ENCODE measurements at places on chromosomes 11 and 22. TPM values are rescaled to one million over a fixed set of nuclear protein-coding genes. Genes with fewer than 3 reads are reported as not detected.
A peak's percentile ranks its signal among the peaks of the same experiment; 100 is the strongest.

DNA sequence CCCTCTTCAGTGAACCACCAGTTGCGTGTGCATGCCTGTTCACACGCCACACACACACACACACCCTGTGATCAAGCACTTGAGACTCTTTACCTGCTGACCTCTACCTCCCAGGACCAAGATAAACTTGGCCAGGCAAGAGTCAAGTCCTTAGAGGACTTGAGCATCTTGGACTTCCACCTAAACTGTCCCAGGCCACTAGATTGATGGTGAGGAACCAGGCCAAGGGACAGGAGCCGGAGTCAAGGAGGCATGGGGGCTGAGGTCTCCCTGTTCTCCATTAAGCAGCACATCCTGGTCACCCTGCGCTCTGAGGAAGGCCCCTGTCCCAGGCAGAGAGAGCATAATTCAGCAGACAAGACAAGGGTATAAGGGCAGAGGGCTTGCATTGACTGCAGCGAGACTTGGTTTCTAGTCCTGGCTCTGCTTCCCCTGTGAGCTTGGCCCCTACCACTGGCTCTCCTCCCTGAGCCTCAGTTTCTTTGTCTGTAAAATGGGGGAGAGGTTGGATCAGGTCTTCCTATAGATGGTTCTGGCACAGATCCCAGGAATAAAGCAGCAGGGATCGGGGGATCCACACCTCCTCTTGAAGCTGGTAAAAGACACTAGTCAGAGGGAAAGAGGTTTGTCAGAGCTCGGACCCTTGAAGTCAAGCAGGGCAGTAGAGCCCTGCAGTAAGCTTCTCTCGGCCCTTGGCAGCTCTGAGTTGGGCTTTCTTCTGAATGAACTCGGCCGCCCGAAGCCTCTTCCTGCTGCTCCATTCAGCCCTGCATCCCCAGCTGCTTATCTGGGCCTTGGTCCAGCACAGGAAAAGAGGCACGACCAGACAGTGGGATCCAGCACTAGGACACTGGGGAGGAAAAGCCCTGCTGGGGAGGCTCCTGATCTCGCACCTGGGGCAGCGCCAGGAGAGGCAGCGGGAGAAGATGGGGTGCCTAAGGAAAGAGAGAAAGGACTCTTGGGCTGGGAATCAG lies 2.0 kb downstream of the CREB3L1 start:
- no peak for DNase-seq

GRCh38 chr11:118304568-118305248 lies at the start of gene CD3E:
CD3E (plus strand) TSS chr11:118304730; CDS start chr11:118304953, 223 bp downstream.
- no peak for DNase-seq

The SMPD1 gene
- total RNA-seq, result 44.5 TPM

GRCh38 chr22:38837414-38837928 lies 6.4 kb downstream of the NPTXR start:
- DNase-seq, result no peak

DNA sequence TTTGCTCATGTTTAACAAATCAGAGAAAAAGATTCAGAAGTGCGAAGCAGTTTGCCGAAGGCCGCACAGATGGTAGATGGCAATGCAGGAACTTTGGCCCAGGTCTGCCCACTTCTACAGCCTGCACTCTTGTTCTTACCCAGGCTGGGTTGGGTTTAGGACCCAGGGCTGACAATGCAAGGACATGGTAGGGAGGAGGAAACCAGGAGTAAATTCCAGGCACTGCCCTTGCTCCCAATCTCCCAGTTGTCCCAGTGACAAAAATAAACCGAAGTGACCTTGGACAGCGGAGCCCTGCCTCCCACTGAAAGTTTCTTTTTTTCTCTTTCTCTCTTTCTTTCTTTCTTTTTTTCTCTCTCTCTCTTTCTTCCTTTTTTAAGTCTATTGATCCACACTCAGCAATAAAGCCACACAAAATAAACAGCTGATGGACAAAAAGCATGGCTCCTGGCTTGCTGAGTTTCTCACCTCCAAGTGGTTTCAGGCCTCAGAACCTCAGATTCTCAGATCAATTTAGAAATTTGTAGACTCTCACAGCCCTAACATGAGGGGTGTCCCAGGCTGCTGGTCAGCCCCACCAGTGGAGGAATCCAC lies 33.5 kb upstream of the FCHSD2 start:
- DNase-seq, result no peak

The MMP27 gene
- not detected for total RNA-seq

DNA sequence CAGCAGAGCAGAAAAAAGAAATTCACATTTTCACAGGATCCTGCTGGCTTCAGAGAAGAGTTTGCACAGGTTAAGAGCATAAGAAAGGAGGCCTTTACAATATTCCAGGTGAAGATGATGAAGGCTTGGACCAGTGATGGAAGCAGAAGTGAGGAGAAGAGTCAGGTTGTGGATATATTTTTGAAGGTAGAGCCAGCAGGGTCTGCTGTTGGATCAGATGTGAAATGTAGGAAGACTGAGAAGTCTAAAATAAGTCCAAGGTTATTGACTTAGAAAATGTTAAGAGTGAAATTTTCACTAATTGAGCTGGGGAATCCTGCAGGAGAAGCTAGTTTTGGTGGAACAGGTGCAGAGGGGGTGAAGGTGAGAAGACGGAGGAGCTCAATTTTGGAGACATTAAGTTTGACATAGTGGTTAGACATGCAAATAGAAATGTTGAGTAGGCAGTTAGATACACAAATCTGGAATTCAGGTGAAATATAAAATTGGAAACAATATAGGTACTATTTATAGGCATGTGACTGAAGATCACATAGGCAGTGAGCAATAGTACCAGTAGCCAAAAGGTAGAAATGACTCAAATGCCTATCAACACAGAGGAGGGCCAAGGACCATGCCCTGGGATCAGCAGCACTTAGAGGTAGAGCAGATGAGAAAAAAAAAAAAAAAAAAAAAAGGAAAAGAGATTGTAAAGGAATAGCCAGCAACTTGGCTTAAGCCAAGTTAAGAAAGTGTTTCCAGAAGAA lies 252.0 kb downstream of the AASDHPPT start:
- DNase-seq, result no peak

The SLC39A13 gene
- total RNA-seq, result 8.5 TPM

DNA sequence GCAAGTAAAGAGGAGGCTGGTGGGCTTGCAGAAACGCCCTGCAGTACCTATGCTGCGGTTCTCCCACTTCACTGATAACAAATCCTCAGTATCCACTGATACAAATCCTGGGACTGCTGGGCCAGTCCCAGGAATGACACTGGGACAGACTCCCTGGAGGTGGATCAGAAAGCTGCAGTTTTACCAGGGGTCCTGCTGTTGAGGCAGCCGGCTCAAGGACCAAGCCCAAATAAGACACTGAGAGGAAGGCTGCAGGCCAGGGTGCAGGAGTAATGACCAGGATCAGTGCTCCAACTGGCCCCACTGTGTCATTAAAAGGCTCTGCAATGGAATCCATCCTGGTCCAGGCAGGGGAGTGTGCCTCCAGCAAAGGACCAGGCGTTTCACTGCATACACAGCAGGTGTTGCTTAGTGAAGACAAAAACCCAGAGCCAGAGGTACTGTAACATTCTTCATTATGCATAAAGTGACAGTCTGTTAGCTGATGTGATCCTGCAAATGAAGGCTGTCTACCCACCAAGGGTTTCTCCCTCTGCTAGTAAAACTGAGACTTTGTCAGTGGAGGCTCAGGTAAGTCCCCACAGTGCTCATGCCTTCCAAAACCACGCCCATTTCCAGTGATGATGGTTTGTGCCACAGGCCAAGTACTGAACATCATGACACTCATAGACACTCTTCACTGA lies 1.4 kb upstream of the C22orf39 start:
- no peak for DNase-seq

The SOX10 gene
- not detected for total RNA-seq

DNA sequence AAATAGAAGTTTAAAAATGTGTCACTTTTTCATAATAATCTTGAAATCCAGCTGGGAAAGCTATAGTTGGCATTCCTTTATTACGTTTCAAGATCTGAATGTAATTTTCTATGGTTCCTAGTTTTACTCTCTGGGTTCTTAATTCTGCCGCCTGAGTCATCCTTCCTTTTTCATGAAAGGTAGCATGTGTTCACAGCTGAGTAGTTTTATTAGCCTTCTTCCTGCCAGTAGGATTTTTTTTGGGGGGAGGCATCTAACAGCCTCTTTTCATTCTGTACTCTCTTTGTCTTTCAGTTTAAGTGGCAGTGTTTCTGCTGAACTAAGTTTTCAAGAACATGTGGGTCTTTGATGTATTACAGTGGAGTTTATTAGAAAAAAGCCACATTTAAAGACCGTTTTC lies 36.5 kb downstream of the OR2AG2 start:
- peak; percentile 56 for DNase-seq

DNA sequence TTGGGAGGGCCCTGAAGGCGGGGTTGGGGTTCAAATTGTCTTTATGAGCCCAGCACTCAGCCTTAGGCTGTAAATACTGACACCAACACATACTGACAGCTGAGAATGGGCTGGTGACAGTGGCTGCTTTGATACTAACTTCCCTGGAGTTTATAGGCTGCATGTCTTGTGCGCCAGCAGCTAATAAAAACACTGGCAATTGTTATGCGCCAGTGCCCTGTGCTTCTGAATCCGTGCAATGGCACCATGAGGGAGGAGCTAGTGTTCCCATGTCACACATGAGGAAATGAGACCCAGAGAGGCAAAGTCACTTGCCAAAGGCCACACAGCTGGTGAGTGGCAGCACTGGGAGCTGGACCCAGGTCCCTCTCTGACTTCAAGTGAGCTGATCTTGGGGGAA lies 23.8 kb downstream of the SHISAL1 start:
- no peak for DNase-seq

DNA sequence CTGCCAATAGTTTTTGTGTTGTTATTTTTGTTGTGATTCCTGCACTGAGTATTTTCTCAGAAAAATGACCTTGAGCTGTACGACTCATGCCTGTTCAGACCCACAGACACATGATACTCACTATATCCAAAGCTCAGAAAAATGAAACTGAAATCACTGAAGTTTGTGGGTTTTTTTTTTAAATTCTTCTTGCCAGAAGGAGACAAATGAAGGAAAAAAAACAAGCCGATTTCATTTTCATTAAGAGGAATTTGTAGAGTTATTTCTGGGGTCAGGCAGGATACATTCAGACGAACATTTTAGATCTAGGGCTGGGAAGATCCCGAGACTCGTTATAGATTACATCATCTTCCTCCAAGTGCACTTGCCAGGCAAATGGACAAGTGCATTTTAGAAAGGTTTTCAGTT lies 60.4 kb downstream of the BMAL1 start:
- DNase-seq, result peak; percentile 70

DNA sequence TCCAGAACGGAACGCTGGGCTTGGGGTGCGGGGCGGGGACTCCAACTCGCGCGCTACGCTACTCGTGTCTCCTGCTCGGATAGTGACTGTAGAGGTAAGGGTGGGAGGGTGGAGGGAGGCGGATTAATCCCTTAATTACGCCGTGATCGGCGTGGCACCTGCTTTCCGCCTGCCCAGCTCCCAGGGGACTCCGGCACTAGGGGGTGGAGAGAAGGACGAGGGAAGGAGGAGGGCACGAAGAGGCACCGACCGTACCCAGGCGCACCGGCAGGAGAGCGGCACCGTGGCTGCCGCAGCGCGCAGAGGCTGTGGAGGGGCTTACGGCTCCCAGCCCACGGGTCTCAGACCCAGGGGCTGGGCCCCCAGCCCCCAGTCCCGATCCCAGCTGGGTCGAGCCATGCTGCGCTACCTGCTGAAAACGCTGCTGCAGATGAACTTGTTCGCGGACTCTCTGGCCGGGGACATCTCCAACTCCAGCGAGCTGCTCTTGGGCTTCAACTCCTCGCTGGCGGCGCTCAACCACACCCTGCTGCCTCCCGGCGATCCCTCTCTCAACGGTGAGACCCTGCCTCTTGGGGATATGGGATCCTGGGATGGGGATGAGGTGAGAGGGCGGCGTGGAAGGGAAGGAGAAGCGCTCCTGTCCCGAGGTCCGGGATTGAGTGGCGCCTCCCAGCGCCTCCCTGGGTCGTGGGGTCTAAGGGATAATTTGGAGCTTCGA lies at the start of gene ROBO3:
Gene ROBO3 (plus strand): TSS at position 252 of the 721 bp plus-strand sequence. CDS start 146 bp downstream, at position 398.
- no peak for DNase-seq

The AAMDC gene
- total RNA-seq, result 19.7 TPM

- DNase-seq, result no peak
These were observed 6.7 kb downstream of the CEP295 start for GRCh38 chr11:93668171-93668570.

DNA sequence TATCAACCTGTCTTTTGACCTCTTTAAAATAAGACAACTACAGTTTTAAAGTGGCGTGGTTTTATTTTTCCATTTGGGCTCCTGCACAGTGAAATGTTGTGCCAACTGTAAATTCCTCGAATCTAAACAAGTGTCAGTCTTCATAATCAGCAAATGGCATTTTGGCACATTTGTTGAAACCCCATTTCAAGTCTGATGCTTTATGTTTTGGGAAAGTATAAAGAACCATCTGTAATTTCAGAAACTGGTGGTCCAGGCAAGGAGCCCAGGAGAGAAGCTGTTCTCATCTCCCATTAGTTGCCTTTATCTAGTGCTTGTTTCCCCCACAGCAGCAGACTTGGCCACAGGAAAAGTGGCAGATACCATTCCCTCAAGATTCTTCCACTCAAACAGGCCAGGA lies 32.7 kb downstream of the VWA5A start:
- DNase-seq, result no peak

DNA sequence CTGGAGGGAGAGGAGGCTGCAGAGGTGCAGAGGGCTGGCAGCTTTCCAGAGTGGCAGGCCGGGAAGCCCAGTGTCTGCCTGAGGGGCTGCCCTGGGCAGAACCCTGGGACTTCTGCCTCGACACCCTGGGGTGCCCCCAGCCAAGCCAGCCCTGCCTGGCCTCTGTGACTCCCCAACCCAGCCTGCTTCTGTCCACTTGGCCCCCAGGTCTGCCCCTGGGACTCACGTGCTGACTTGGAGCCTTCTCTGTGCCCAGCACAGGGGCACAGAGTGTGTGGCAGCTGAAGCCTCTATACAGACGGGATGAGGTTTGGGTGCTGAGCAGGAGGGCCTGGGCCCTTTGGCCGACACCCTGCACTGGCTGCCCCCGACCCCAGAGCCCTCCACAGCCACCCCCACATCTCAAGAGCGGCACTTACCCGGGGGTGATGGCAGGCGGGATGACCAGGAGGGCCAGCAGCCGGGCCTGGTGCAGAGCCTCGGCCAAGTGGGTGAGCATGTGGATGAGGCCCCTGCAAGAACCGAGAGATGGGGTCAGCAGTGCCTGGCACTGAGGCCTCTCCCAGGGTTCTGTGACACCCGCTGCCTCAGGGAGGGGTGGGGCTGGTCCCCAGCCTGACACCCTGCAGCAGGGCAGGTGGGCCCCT lies 17.5 kb downstream of the CHID1 start:
- DNase-seq, result no peak

- DNase-seq, result no peak
These were observed 78.3 kb downstream of the PAK1 start for GRCh38 chr11:77395460-77396173.

DNA sequence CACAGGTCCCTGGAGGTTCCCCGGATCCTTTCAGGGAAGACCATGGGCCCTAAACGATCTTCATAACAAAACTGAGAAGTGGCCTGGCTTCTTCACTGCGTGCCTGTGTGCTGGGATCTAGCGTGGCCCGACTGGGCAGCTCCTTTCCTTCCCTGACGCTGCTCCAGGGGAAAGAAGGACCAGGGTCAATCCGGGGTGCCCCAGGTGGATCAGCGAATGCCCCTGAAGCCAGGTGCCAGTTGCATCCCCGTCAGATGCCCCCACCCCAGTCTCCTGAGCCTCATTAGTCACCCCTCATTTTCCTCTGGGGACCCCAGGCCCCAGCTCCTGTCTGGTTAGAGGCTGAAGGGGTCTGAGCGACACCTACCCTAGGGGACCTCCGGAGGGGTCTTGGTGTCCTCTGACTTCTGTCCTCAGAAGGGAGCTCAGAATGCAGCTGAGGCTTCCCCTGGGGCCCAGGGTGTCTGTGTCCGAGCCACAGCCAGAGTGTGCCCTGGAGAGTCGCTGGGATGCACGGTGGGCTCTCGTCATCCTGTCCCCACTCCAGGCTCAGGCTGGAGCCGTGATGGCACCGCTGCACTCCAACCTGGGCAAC lies 18.7 kb upstream of the MUC6 start:
- no peak for DNase-seq

All from H4 (cell line).